NCI-H748 treated with DMSO at 0.1 percent for 48 hours (cell line): ENCODE measurements at places on chromosomes 13 and 19.

DNA sequence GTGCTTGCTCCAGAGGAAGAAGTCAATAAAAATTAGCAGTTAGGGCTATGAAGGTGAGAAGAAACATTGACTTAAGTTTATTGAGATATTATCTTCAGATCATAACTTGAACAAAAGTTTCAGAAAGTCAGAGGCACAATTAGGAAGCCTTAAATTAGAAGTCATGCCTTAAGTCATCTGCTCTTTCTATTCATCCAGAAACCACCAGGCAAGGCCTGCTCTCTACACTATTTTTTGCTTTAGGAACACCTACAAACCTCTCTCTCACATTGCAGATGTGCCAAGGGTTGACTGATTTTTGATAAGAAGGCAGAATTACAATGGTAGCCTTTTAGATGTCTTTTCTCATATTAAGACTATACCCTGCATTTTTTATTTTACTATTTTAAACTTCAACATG, 268.7 kb downstream of the SPRY2 start:
- DNase-seq, result no peak

DNA sequence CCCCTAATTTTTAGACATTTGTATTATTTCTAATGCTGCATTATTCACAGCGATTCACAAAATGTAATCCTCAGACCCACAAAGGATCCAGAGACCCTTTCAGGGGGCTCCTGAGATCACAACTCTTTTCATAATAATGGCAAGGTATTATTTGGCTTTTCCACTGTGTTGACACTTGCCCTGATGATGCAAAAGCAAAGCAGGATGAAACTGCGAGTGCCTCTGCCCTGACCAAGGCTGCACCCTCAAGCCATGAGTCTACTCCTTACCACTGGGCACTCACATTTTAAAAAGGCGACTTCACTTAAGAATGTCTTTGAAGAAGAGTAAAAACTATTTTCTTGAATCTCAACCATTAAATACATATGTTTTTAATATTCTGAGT, 11.4 kb downstream of the ELF1 start:
- no peak for DNase-seq

GRCh38 chr13:45138282-45138681, 18.0 kb downstream of the GTF2F2 start:
- no peak for DNase-seq

GRCh38 chr13:66634384-66634783, 595.8 kb downstream of the PCDH9 start:
- DNase-seq, result no peak
